Psoas muscle (tissue), 8 donors: ENCODE measurements at places on chromosomes 2 and 18. TPM values are rescaled to one million over a fixed set of nuclear protein-coding genes. Genes with fewer than 3 reads are reported as not detected.

DNA sequence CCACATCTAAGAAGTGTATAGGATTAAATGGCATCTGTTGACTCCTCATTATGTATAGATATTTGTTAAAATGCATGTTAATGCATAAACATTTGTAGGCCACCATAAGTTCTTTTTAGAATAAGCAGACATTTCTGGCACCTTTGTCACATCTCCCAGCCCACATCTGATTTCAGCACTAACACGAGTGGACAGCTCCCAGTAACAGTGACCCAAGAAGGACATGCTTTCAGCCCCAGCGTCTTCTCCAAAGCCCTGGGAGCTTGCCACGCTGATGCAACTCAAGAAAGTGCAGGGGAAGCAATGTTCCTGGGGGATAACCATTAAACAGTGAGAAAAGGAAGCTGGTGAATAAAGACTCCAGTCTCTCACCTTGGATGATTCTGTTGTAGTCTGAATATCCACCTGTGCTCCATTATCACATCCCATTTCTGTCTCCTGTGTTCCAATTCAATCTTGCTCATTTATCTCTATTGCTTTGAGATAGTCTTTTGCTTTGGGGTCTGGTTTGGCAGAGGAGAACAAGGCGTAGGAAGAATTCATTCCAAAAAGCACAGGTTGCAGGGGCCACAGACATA is 182.6 kb upstream of the THSD7B start:
- H3K27me3 ChIP-seq, result no peaks in the 10 kb centered on the region
- H3K4me3 ChIP-seq, result no peak overlapping the region
- H3K36me3 ChIP-seq, result no peaks in the 10 kb centered on the region
- no peak overlapping the region for H3K27ac ChIP-seq
- DNase-seq, result no peak

- H3K27ac ChIP-seq, result no peak overlapping the region
- no peak for DNase-seq
- no peak overlapping the region for H3K4me3 ChIP-seq
- H3K27me3 ChIP-seq, result no peaks in the 10 kb centered on the region
- no peaks in the 10 kb centered on the region for H3K4me1 ChIP-seq
Observed at GRCh38 chr2:215461836-215462532, 26.1 kb upstream of the FN1 start.

The GPR155 gene
- total RNA-seq, result 9.7 TPM

The MYCN gene
- total RNA-seq, result 0.25 TPM
